Chondrocyte (in vitro differentiated cells): ENCODE measurements at places on chromosomes 3 and 15. TPM values are rescaled to one million over a fixed set of nuclear protein-coding genes. Genes with fewer than 3 reads are reported as not detected.

RTP3 gene
- not detected in 3 replicates for total RNA-seq

DNA sequence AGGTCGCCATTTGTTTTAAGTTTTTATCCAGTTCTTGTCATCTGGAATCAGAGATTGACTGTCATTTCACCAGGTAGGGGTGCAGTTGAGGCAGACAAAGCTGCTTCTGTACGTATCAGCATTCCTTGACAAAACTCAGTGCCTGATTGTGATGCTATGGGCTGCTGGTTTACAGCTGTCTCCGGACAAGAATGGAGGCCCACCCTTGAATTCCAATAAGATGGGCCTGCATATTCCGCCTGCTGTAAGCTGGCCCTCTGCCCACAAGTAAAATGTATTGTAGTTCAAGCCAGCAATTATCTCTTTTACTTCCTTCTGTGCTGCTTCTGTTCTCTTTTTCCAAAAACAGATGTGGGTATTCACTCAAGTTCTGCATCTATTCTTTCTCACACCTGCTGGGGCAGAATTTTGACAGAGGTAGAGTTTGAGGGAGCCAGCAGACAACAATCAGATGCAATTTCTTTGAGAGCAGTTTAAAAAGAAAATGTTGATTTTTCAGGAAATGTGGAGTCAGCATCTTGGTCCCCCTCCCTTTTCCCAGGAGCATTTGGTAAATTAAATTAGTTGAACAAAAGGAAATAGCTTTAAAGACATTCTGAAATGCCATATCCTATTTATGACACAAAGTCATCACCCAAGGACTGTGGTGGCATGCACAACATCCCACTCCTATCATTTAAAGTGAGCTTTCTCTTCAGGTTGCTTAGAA is 53.5 kb downstream of the IQCH start:
- DNase-seq, result no peak

EPHA6 gene
- 0.33 to 0.70 TPM (median 0.62 TPM) in 3 replicates for total RNA-seq

DNA sequence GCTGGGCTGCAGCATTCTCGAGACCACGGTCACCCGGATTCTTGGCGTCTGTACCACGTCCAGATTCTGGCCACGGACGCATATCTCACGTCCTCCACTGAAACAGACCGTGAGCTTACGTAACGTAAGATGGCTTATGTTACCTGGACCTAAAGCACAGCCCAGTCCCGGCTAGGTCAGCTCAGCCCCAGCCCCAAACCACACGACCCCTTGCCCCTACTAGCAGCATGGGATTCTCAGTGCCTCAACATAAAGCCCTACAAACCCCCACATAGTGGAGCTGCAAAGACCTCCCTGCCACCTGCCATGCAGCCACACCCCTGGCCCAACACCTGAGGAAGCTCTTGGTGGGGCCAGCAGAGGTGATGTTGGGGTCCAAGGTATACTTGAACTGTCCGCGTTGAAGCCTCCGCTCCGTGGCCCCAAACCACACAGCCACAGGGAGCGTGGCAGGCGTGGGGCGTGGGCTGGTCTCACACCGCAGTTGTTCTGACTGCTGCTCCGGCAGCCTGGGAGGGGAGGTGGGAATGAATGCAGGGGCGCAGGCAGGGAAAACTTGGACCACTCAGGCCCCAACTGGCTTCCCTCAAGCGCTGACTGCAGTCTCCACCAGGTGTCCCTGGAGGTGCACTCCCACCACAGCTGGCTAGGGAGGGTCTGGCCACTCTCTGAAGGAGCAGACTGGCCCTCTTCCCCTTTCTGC is 14.5 kb downstream of the PLXNB1 start:
- DNase-seq, result peak; percentile 64

GRCh38 chr3:29695201-29695600 is 414.3 kb downstream of the RBMS3 start:
- no peak for DNase-seq

DNA sequence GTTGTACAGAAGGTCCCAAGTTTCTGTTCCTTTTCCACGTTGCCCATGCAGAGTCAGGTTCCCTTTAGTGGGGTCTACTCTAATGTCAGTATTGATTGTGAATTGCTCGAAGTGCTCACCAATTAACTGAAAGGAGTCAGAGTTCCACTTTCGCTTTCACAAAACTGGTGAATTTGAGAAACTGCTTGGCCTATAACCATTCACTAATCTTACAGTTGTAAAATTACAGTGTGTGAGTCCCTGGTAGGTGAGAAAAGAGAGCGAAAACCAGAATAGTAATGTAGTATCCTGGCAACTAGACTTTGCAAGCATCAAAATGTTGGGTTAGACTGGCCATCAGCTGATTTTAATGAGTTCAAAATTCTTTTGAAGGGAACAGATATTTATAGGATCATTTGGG is 237.5 kb upstream of the CHRM5 start:
- no peak for DNase-seq

SOX2 gene
- 0.79 to 3.3 TPM (median 1.3 TPM) in 3 replicates for total RNA-seq

B3GNT5 gene
- total RNA-seq, result 12.3 to 21.2 TPM (median 19.9 TPM) in 3 replicates

PLAAT1 gene
- total RNA-seq, result 0.80 to 2.4 TPM (median 1.6 TPM) in 3 replicates

SH2D7 gene
- total RNA-seq, result not detected in 3 replicates

- no peak for DNase-seq
Observed at GRCh38 chr3:124812291-124813265, 74.6 kb downstream of the ITGB5 start.

DNA sequence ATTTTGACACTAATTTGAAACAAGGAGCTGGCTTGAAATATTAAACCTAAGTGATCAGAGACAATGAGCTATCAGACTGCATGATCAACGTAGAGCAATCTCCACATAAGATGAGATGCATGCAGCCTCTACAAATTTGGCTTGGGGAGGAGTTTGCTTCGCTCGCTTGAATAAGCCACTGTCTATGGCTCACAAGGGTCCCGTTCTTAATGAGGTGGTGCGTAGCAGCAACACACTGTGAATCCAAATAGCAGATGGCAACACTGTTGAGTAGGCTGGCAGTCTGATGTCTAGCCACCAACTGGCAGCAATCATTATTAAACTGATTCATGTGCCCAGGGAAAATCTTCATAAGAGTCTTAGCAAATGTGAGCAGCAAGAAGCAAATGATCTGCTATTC is 125.4 kb upstream of the CCDC54 start:
- DNase-seq, result no peak

- no peak for DNase-seq
Observed at GRCh38 chr3:89571298-89571697, 463.9 kb downstream of the EPHA3 start.

DNA sequence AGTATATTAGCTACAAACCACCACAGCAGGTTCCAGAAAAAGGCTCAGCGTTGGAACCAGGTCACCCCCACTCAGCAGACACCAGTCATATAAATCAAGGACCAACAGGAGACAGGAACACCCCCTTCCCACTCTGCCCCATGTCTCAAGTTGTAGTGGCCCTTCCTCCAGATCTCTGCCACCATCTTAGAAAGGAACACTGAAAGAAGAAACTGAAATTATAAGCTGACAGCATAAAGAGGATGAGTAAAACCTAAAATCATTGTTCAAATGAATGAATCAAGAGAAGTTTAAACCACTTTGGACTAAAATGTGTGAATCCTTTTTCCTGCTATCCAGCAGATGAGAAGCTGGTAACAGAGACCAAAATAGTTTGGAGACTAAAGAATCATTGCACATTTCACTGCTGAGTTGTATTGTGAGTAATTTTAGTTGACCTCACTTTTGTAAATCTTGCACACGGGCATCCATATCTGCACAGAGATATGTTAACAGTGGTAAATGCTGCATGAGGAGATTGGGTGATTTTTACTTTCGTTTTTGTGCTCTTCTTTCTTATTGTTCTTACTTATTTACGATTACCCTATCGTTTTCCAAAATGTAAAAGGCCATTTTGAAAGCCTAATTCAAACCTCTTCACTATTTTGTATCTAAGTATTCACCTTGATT is 19.8 kb downstream of the CCR3 start:
- no peak for DNase-seq

- DNase-seq, result no peak
Observed at GRCh38 chr3:169007145-169007544, 656.4 kb downstream of the MECOM start.

ITGA11 gene
- total RNA-seq, result 965 to 1,105 TPM (median 1,092 TPM) in 3 replicates

- no peak for DNase-seq
Observed at GRCh38 chr3:170331143-170331542, 26.4 kb upstream of the SKIL start.

GRCh38 chr3:142941373-142942123 is 21.9 kb downstream of the PAQR9 start:
- DNase-seq, result no peak

SLC22A13 gene
- total RNA-seq, result 0.62 to 2.9 TPM (median 0.97 TPM) in 3 replicates

GRCh38 chr3:14228681-14229470 is 50.3 kb downstream of the LSM3 start:
- no peak for DNase-seq

DNA sequence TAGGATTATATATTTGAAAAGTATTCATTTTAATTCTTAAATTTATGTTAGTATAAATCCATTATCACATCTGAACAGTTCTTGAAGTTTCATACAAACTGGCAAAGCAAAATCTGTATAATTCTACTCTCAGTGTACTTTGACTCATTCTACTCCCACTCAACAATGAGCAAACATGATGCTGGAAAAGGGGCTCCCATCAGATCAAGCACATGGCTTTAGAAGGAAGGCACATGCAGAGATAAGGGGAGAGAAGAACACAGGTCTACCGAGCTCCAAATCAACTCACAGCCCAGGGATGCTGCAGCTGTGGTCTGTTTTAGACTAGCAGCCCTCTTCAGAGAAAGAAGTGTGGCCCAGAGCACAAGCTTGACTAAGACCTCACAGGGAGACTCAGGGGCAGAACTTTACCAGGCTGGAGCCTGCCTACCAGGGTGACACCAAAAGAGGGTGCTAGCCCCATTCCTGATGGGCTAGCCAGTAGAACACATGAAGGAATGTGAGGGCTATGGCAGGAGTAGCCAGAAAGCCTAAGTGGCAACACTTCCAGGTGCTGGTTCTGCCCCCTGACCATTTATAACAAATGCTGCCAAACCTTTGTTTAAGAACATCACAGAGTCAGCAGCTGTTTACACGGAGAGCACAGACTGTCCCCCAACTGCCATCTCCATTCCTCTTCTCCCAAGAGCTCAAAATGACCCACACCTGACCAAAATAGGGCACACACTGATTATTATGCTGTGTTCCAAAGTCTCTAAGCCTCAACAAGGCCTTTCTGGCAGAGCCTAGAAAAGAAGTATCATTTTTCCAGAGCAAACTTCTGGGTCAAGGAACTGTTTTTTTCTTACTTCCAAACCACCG is 19.5 kb downstream of the SEC22C start:
- DNase-seq, result no peak

- no peak for DNase-seq
Observed at GRCh38 chr3:47370887-47371697, 9.7 kb upstream of the PTPN23 start.

DNA sequence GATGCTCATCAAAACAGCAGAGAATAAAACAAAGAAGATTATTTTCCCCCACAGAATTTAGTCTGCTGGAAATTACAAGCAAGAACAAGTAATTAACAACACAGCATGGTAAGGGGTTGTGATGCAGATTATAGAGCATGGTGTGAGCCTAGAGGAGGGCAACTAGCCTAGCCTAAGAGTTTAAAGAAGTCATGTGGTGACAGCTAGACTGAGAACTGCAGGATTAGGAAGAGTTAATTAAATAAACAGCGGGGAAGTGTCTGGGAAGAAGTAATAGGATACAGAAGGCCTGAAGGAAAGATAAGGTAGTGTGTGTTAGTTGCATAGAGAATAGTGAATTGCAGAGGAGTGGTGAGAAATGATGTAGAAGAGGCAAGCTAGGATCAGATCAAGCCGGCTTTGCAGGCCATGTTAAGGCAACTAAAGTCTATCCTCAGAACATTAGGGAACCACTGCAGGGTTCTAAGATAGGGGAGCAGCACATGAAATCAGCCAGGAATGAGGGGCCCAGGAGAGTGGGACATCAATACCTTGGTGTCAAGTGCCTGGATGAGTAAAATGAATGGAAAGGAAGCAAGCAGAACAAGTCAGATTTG is 11.9 kb upstream of the PKM start:
- DNase-seq, result no peak

IQCF5 gene
- not detected in 3 replicates for total RNA-seq

GRCh38 chr3:31804251-31805051 is 176.6 kb downstream of the OSBPL10 start:
- no peak for DNase-seq

GRCh38 chr3:155835341-155836071 is 18.7 kb downstream of the SLC33A1 start:
- DNase-seq, result no peak

DNA sequence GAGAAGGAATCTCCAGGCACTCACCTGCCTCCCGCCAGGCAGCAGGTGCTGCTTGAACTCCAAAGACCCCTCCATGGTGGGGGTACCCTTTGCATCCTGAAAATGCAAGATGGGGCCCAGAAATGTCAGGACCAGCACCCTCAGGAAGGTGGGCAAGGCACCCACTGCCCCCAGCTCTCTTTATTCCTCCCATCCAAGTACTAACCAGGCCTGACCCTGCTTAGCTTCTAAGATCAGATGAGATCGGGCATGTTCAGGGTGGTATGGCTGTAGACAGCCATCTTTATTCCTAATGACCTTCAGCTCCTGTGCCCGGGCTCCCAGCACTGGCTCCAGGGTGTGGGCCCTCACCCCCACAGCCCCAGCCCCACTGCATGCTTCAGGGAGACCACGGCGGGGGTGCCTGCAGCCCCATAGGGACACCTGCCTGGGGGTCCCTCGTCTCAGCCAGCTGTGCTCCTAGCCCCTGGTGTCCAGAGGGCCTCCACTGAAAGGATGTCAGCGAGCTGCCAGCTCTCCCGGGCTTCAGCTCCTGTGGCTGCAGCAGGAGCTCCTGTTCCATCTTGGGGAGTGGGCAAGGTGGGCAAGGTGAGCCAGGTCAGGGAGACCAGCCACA is 13.2 kb downstream of the PLA2G4B start:
- DNase-seq, result no peak

GRCh38 chr3:31284776-31285175 is 247.9 kb upstream of the STT3B start:
- DNase-seq, result no peak

CCDC54 gene
- not detected in 3 replicates for total RNA-seq

- no peak for DNase-seq
Observed at GRCh38 chr15:63380808-63381282, 801 bp downstream of the CA12 start.

- DNase-seq, result no peak
Observed at GRCh38 chr3:146715170-146715569, 110.0 kb upstream of the PLSCR5 start.

DNA sequence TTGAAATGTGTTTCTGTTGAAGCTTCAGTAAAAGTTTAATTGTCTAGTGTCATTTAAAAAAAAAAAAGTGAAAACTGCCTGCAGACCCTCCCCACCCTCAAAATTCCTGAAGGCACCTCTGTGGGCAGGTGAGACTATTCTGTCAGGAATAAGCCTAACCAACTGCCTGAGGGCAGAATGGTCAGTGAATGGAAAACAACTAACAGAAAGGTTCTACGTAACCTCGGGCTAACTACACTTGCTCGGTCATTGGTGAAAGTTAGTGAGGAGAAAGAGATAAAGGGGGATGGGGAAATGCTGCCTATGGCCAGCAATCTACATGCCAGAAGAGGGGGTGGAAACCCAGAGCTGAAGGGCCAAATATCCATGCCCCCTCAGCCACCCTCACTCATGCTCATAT is 108.6 kb upstream of the SLC24A5 start:
- no peak for DNase-seq

IMPG2 gene
- total RNA-seq, result 0.50 to 0.80 TPM (median 0.56 TPM) in 3 replicates
